ENCODE measurements at places on chromosomes 3 and 15.

- DNase-seq, result no peak
These were observed 425.3 kb upstream of the TGFBR2 start for GRCh38 chr3:30181178-30181465.

DNA sequence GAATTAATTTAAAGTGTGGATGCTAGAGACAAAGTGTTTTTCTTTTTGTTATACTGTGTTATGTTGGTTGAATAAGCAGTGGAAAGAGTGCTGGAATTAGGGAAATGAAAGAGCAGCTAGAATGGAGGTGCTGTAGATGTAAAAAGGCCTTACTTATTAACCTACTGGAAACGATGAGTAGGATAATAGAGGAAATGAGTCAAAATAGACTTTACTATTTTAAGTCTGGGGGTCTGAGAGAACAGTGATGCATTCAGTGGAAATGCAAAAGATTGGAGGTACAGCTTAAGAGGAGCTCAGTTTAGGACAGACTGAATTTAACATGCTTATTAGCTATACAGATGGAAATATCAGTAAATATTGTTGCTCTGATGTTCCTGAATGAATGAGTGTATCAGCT, 674.0 kb downstream of the OTOL1 start:
- DNase-seq, result no peak

- no peak for DNase-seq
These were observed 51.4 kb downstream of the SSUH2 start for GRCh38 chr3:8593021-8593827.

- DNase-seq, result no peak
These were observed 600 bp upstream of the USP3 start for GRCh38 chr15:63503739-63504246.

GRCh38 chr15:38040615-38041014, 106.2 kb downstream of the TMCO5A start:
- DNase-seq, result no peak

GRCh38 chr3:121252676-121253075, 293.1 kb downstream of the POLQ start:
- DNase-seq, result no peak

GRCh38 chr3:106862067-106862466, 515.2 kb upstream of the CCDC54 start:
- no peak for DNase-seq

Data from sciatic nerve (tissue), 2 donors.